ENCODE measurements at places on chromosomes 7 and 10.
A peak's percentile ranks its signal among the peaks of the same experiment; 100 is the strongest.

DNA sequence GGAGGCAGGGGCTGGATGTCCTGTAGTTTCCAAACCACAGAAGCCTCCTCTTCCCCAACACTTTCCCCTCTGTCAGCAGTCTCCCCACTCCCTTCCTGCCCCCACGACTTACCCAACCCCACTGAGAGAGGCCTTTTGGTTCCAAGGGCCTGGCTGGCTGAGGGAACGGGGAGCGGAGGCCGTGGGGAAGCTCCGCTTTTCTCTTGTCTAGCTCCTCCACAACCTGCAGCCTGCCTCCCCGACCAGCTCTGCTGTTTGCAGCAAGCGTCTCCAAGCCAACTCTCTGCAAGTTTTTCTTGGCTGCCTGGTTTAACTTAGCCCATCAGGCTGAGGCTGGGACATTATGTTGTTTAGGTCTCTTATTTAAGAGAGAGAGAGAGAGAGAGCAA lies 126.8 kb downstream of the NEURL1 start:
- no peak for DNase-seq

DNA sequence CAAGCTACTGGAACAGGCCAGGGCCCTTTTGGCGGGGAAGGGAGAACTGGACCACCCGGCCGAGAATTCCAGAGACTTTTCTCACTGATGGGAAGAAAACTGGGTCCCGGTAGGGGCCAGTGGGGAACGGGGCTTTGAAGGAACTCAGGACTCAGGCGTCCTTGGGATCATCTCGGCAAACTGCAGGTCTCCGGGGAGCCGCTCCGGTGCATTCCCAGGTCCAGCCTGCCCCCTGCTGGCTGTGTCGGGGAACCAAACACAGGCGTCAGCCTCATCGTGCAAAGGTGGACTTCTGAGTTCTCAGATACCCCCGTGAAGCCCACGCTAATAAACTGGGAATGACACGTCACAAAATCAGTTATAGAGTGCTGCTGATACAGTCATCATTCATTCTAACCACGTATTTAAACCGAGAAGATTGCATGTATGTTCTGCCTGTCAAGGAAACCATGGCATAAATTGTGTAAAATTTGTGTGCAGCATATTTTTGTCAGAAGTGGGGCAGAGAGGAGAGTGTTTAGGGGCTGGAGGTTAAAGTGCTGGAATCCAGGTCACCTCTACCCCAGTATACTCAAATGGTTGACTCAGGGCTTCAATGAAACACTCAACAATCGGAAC lies 76.1 kb upstream of the CPXM2 start:
- DNase-seq: peak; percentile 45

GRCh38 chr10:99279626-99280111 lies 44.0 kb upstream of the HPSE2 start:
- no peak for DNase-seq

GRCh38 chr7:2052657-2053048 lies 180.1 kb downstream of the MAD1L1 start:
- DNase-seq: no peak

Data from NCI-H1105 treated with DMSO at 0.1 percent for 48 hours (cell line).